Activated T-cell treated with anti-CD3 and anti-CD28 coated beads, Interleukin-2, amount 50 U/mL, for 72 hours (primary cell): ENCODE measurements at places on chromosomes 5 and 9. TPM values are rescaled to one million over a fixed set of nuclear protein-coding genes. Genes with fewer than 3 reads are reported as not detected.

DNA sequence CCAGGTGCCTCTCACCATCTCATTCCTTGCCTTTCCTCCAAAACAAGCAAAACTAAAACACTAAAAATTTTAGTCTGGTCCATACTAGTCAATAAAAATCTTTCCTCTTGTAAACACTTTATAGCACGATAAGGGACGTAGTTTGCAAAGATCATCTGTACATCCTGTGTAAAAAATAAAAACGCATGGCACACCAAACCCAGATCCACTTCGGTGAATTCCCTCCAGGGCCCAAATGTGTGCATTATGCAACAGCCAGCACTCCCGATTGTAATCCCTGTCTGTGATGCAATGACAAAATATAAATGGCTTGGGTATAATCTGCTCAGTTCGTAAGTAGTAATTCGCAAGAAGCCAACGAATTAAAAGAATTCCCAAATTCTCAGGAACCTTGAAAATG lies 1.4 kb downstream of the FAM169A start:
- no peak for DNase-seq

DNA sequence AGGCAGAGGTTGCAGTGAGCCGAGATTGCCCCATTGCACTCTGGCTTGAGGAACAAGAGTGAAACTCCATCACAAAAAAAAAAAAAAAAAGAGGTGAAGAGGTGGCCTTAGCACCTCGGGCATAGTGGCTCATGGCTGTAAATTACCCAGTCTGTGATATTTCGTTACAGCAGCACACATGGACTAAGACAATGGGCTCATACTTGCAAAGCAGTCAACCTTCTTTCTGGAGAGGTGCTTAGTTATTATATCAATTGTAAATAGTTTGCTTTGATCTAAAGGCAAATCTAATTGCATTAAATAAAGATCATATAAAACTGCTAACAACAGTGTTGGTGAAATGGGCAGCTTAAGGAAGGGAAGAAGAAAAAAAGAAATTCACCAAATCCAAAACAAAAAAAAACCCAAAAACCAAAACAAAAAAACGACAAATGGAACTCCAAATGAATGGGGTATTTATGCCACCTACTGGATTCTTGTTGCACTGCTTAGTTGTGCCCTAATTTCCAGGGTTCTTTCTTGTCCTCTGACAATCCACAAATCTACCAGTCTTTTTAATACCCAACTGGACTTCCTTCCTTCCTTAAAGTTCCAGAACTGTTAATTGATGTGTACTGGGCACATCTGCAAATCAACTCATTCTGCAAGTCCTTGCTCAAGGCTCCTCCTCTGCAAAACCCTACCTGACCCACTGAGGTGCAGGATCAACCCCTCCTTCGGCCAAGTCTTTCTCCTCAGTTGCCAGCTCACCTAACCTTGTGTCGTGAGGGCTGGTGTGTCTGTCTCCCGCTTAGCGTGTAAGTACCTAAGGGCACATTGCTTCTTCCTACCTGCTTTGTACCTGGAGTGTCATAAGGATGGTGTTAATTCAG lies 35.0 kb upstream of the DMRT1 start:
- no peak for DNase-seq

DNA sequence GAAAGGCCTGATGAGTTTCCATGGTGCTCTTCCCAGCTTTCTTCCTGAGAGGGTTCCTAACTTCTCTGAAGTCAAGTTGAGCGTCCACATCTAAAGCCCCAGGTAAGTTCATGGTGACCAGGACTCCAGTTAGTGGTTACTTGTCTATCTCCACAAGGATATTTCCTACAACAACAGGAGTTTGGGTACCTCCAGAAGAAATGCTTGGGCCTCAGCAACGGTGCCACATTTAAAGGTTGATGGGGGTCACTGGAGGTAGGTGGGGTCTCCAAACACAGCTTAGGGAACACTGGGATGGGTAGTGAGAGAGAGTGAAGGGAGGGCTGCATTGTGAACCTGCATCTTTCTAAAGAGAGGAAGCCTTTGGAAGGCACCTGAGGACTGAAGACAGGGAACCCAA lies 123.4 kb downstream of the BOD1 start:
- no peak for DNase-seq

- DNase-seq: no peak
Observed at GRCh38 chr5:134600600-134600999, 32.0 kb downstream of the SAR1B start.

GRCh38 chr5:137714946-137715345 lies 20.9 kb downstream of the KLHL3 start:
- no peak for DNase-seq

DNA sequence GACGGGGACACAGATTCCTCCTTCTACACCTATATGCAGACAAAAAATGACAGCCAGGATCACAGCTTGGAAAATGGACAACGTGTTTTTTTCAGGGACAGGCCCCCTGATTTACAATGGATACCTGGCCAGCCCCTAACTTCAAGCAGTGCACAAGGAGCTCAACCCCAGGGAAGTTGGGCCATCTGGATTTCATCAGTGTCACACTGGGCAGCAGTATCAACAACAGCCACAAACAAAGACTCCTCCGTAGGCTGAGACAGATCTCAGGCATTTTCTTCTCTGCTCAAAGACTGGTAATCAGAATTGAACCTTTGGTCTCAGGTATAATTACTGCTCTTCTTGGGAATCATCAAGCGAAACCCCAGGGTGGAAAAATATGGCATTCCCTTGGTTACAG lies 374.0 kb downstream of the ZNF608 start:
- DNase-seq: no peak

DNA sequence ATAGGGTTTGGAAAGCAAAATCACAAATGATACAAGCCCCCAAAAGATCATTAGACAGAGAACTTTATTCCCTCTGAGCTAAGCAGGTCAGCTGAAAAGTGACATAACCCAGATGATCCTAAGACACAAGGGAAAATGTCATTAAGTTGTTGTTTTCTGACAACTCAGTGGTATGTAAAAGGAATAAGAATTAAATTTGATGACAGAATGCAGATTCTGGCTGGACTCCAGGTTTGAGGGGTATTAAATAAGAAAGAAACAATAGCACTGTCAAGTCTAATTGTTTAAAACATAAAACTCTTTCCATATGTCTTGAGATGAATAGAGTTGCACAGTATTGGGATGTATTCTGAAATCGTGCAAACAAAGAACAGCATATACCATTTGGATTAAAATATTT lies 429.9 kb downstream of the CAAP1 start:
- no peak for DNase-seq

DNA sequence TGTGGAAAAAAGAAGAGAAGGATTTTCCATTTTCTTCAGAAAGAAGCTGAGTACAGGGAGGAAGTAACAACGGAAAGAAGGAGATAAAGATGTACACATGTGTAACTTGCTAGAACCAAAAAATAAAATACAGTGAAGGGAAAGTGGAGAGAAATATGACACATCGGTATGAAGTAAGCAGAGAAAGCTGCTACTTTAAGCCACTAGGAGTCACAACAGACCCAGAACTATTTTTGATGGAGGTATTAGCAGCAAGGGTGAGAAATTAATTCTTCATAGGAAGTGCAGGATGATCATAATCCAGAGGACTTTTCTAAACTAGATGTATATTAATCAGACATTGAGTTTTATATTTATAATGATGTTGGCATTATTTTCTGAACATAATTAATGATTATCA lies 88.5 kb downstream of the FAM174A start:
- DNase-seq: no peak

GRCh38 chr5:10199692-10200091 lies 50.0 kb downstream of the ATPSCKMT start:
- DNase-seq: no peak

DNA sequence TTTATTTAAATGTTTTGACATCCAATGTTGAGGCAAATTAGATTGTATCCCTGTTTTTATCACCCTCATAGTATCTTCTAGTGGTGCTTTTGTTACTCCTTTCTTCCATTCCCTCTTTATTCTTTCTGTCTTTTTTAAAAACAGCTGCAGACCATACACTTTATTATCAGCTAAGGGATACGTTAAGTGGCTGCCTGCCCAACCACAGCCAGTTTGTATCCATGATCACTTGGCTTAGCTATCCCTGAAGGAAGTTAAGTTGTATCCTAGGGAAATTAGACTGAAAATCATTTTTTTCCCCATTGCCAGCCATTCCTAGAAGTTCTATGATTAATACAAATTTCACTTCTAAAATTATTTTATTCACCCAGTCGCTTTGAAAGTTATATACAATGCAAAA lies 1032.7 kb downstream of the NR2F1-AS1 start:
- no peak for DNase-seq

DNA sequence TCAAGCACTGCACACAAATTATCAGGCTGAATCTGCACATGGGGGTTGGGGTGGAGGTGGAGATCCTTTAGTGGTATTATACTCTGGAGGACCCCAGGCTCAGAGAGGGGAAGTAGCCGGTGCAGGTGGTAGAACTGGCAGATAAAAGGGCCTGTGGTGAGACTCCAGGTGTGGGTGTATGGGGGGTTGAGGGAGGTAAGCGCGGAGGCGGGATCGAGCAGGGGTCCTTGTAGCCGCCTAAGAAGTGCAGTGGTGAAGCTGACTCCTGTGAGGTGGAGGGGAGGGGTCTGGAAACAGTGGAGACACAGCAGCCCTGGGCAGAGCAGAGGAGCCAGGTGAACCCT lies 841 bp downstream of the ACSL6 start:
- DNase-seq: no peak

DNA sequence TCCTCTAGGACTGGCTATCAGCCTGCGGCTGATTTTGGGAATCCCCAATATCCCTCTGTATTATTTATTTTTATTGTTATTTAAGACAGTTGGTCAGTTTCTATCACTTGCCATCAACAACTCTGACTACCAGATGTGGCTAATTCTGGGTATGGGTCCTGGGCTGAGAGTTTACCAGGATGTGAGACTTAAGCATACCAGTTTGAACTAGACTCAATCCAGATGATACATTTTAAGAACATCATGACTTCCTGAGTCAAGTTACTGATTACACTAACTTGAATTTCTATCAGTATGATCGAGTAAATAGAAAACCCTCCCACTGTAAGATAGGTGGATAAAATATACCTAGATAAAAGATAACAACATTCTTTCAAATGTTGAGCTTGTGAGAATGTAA lies 634.0 kb downstream of the MAT2B start:
- no peak for DNase-seq

- no peak for DNase-seq
Observed at GRCh38 chr5:171865471-171865870, 79.9 kb downstream of the SMIM23 start.

DNA sequence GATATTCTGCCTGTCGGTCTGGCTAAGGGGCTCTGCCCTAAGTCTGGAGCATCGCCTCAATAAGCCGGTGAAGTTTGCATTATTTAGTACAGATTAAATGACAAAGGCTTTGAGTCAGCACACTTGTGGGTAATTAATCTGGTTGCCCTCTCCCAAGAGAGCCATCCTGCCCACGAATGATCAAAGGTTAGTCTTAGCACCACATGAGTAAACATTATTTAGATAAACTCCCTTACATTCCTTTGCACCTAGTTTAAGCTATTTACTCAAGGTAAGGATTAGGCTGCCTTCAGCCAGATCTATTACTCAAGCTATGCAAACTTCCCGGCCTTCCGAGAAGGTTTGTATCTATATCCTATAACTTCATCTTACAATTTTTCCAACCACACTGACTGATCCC lies 572.1 kb downstream of the CHSY3 start:
- no peak for DNase-seq

DNA sequence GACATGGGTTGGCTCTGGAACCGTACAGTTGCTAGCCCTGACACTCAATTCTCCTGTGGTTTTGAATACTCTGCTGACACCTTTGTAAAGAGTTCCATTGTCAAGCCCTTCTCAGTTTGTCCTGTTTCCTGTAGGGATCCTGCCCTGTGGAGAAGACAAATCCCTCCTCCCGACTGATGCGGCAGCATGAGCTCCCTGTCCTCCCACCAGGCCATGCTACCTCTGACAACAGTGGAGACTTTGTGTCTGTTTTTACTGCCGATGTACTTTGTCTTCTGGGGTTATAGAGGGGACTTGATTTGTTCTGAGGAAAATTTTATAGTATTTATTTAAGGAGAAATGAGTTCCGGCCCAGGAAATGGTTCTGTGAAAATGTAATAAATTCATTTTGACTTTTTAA lies 57.8 kb downstream of the PRLR start:
- DNase-seq: no peak

DNA sequence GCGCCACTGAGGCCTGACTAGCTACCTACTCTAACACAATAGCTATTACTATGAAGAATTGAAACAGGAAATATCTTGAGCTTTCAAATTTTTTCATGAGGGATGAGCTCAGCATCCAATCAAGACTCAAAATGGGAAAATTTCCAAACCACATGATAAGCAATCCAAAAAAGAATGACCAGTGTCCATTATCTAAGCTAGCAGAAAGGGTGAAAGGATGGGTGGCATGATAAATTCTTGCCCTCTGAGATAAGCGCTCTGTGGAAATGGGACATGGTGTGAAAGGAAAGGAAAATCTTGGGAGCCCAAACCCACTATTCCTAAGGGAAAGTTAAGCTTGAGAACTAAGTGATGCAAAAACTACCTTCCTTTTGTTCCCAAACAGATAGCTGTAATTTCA lies 170.2 kb upstream of the NREP start:
- no peak for DNase-seq

DNA sequence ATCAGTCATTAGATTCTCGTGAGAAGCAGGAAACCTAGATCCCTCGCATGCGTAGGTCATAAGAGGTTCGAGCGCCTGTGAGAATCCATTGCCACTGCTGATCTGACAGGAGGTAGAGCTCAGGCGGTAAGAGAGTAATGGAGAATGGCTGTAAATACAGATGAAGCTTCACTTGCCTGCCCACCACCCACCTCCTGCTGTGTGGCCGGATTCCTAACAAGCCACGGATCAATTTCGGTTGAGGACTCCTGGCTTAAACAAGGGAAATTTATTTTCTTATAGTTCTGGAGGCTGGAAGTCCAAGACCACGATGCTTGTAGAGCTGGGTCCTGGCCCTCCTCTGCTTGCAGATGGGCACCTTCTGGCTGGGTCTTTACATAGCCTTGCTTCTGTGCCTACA lies 200.4 kb downstream of the PCSK5 start:
- DNase-seq: no peak

DNA sequence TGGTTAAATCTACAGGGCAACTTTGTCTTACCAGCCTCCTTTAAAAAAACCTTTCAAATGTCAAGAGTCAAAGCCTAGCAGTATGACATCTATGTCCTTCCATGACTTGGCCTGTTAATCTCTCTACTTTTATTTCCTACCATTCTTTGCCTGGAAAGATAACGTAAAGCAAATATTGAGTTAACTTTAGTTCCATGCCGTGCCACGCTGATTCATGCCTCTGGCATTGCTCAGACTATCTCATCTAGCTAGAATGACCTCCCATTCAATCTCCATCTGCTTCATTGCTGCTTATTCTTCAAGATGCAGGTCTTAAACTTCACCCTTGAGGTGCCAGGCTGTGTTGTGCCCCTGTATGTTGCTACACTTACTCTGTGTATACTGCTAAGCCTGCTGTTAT lies 729.8 kb downstream of the EFNA5 start:
- DNase-seq: no peak

GRCh38 chr9:131808291-131808690 lies 68.4 kb upstream of the RAPGEF1 start:
- no peak for DNase-seq

GRCh38 chr5:62718324-62718723 lies 139.7 kb downstream of the LRRC70 start:
- no peak for DNase-seq

- no peak for DNase-seq
Observed at GRCh38 chr9:98881356-98881755, 62.4 kb upstream of the COL15A1 start.

CCL21 gene
- total RNA-seq: not detected

RAD1 gene
- 36.8 TPM for total RNA-seq

CCNO gene
- total RNA-seq: 0.19 TPM

GARIN3 gene
- 0.22 TPM for total RNA-seq

GMCL2 gene
- not detected for total RNA-seq

GABRA6 gene
- not detected for total RNA-seq

SAXO1 gene
- total RNA-seq: not detected

RMI1 gene
- total RNA-seq: 23.5 TPM

TMEM267 gene
- total RNA-seq: 30.7 TPM

GABRP gene
- not detected for total RNA-seq
